ENCODE measurements at places on chromosomes 6 and 20.

GRCh38 chr20:25272223-25273000 lies 24.5 kb downstream of the PYGB start:
- no peak for DNase-seq

- DNase-seq, result no peak
Observed at GRCh38 chr6:73263570-73263909, 544 bp upstream of the KHDC1 start.

- DNase-seq, result no peak
Observed at GRCh38 chr20:19783966-19784401, 25.9 kb downstream of the RIN2 start.

DNA sequence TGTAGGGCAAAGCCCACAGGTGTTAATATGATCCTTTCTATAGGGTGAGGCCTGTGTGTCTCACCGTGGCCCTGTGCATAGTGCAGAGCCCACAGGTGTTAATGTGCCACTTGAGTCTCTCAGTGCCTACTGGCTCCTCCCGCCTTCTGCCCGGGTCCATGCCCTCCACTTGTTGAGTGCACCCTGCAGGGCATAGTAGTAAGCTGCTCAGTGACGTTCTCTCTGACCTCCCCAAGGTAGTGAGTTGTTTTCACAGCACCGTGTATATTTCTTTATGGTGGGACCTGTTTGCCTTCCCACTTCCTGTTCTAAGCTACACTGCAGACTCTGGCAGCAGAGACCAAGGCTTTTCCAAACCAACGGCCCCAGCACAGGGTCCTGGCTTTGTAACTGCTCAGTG lies 64.5 kb upstream of the SLC22A1 start:
- DNase-seq, result peak; percentile 40

- no peak for DNase-seq
Observed at GRCh38 chr20:35560541-35560940, 18.7 kb downstream of the ERGIC3 start.

GRCh38 chr6:91433660-91434534 lies 847.0 kb upstream of the MAP3K7 start:
- DNase-seq, result no peak

Data from NCI-H187 (cell line).